ENCODE measurements at places on chromosomes 1 and 21.

DNA sequence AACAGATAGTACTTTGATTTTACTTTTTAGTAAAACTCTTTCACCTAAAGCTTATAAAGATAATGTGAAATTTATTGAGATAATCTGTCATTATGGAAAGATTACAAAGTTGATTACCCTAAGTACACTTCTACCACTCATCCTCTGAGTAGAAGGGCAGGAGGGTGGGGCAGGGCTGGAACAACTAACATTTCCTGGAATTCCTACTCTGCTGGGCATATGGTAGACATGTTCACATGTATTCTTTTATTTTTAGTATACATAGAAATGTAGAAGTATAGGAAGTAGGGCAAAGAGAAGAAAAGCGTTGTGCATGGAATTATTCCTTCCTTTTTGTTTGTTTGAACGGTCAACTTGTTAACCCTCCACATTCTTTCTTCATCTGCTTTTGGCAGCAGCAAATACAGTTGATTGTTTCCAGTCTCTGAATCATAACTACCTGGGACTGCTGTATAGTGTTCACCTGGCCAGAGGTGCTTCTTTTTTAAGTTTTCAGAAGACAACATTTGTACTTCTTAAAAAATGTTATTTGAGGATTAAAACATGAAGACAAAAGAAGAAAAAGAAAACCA is 85.1 kb downstream of the POU2F1 start:
- DNase-seq = no peak

GRCh38 chr1:38102636-38103035 is 56.0 kb upstream of the POU3F1 start:
- no peak for DNase-seq

- no peak for DNase-seq
Observed at GRCh38 chr21:42321845-42322244, 6.6 kb upstream of the TFF3 start.

- no peak for DNase-seq
Observed at GRCh38 chr1:214707306-214708087, 104.5 kb downstream of the CENPF start.

GRCh38 chr1:93076268-93076667 is 2.8 kb upstream of the MTF2 start:
- DNase-seq = no peak

DNA sequence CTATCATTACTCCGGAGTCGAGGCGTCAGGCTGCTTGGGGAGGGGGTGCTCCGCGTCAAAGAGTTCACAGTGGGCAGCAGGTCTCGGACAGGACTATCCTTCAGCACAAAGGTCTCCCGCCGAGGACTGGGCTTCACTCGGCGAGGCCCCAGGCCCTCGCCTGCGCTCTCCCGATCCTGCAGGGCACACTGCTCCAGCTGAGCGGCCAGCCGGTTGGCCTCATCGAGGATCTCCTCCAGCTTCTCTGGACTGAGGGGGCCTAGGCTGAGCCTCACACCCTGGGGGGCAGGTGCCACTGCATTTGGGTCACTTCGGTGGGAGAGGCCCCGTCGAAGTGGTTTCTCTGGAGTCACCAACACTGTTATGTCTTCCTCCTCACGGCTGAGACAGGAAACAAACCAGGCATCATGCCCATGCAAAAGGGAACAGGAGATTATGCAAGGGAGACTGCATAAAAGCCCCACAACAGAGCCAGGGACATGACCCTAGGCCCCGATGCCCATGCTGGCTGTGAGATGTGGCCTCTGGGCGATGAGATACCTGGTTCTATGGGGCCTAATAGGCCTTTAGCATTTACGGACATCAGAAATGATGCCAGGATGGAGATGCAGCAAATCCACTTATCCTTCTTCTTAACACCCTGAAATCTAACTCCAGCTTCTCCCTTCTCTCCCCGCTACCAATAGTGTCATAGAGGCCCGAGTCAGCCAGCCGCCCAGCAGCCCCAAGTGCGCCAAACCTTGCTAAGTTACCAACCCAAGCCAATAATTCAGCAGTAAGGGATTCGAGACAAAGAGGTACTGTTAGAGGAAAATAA is 1.1 kb downstream of the PSRC1 start:
- DNase-seq = no peak

GRCh38 chr1:37954316-37954971 is 7.6 kb upstream of the INPP5B start:
- DNase-seq = no peak

GRCh38 chr1:39087435-39087834 is 61.3 kb downstream of the NDUFS5 start:
- DNase-seq = no peak

- DNase-seq = no peak
Observed at GRCh38 chr21:16011719-16012118, 281.9 kb downstream of the USP25 start.

DNA sequence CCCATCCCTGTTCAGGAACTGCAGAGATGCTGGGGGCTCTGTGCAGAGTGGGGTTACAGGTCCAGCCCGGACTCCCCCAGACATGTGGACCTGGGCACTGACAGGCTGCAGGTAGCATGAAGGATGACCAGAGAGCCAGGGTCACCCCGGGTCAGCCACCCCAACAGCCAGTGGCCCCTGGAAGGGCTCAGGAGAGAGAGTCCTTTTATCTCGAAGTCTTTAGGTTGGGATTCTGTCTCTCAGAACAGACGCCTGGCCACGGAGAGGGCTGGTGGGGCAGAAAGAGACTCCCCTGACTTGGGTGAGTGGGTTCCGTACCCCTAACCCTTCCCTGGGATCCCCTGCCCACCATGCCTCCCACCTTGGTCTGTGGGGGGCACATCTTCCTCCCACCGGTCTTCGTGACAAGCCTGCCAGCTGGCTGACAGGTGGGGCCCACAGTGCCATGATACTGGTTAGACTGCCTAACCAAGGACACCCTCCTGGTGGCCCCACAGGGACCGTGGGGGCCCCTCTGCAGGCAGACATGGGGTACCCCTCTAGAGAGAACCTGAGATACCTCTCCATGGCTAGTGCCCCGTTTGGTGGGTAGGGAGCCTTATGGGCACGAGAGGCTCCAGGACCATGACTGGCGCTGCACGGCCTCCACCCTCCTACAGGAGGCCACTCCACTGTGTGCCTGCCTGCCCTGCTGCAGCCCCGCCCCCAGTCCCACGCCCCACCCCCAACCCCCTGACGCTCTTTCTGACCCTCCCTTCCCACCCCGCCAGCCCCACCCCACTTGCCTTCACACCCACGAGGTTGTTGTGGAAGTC is 24.2 kb downstream of the WNT9A start:
- no peak for DNase-seq

DNA sequence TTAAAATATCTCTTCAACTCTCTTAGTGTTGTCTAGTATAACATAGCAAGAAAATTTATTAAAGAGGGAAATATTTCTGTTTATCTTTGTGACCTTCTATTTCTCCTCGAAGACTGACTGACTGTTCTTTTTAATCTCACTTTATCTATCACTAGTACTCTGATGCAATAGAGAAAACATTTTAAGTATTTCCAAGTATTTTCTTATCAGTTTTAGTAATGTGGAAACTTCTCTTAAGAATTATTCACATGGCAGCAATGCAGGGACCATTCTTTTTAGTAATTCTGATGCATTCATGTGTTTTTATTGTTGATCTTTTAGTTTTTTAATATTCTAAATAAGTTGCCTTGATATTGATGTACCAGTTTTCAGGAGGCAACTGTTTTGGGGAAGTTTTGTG is 115.7 kb downstream of the NEK7 start:
- no peak for DNase-seq

DNA sequence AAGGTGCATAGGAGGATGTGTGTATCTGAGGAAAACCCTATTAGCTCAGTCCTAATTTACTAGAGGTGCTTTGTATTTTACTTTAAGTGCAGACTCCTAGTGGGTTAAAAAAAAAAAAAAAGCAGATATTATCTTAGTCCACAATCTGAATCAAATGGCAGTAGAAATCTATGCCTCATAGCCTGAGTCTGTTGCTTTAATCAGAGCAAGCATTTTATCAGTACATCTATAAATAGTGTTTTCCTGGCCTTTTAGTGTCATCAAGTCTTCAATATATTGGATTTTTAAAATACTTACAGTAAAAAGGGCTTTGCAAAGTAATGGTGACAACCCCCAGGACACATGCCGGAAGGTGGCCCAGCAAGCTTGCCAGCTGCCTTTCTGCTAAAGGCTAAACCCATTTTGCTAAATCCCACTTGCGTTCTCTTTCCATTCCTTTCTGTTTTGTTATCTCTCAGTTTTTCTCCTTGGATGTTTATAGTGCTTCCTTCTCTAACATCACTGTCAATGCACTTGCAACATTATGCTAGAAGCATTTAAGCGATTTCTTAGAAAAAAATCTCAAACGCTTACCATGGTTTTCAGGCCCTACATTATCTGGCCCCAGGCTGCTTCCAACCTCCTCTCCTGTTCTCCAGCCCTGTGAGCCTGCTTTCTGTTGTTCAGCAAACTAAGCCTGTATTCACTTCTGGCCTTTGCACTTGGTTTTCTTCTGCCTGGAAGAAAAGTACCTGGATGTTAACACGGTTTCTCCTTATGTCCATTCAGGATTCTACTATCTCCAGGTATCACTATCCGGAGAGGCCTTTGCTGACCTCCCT is 206.3 kb downstream of the PDE4B start:
- DNase-seq = no peak

GRCh38 chr1:246508897-246509688 is 2.0 kb upstream of the SMYD3 start:
- DNase-seq = no peak

DNA sequence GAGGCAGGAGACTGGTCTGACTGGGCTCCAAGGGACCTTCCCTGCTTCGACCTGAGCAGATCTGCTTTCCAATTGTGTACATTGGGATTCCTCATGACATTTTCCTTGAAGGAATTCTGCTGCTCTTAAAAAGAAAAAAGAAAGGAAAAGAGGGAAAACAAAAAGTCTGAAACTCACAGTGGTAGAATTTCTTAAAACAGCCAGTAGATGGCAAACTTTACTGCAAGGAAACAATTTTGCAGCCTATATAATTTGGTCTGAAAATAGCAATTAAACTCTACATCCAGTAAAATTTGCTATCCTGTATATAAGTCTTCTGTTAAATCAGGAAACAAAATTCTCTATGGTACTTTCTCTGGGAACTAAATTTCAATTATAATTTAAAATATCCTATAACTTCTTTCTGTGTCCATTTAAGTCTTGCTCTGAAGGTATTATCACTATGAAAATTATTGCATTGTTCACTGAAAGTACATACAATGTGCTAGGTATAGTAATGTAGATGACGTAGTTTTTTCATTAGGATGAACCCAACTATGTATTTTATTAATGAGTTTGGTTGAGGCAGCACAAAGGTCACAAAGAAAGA is 59.8 kb downstream of the CRB1 start:
- no peak for DNase-seq

DNA sequence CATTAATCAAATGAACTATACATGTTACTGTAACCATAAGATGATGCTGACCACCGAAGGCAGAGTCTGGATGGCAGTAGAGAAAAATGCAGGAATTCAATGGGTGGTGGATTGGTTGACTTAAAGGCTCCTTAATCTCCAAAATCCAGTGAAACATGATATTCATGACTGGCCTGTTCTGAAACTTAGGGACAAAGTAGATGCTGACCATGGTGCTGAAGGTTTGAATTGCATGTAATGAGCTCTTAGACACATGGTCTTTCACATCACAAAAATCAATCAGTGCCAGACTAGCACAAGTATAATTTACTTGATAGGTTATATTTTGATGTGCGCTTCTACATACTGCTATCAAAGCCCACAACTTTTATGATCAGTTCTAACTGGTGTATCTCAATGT is 30.9 kb upstream of the NTMT2 start:
- no peak for DNase-seq

DNA sequence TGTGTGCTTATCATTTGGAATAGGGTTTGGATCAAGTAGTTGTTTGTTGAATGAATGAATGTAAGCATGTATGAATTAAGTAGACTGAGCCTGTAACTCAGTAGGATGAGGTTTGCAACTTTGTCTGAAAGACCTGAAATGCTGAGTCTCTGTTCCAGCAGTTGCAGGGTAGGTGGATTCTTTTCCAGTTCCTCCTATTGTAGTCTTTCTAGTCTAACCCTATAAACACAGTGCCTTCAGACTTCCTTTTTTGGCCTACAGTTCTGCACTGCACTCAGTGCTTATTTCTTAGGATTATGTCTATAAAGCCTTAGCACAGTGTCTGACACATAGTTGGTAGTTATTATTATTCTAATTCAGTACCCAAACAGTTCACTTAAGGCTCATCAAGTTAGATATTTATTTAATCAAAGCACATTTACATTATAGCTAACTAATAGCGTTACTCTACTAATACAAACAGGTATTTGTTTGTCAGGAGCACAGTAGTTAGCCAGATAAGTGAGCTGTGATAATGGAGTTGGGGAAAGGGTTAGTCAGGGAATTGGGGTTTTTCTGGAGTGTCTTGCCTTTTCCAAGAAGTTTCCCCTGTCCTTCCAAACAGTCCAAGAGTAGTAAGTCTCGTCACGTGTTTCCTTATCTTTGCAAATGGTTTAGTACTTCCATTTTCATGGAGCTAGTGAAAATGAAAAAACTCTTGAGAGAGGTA is 45.0 kb downstream of the ABCD3 start:
- no peak for DNase-seq

- no peak for DNase-seq
Observed at GRCh38 chr1:62628506-62628905, 31.2 kb downstream of the ANGPTL3 start.

GRCh38 chr1:157960773-157961172 is 32.7 kb upstream of the KIRREL1 start:
- DNase-seq = no peak

DNA sequence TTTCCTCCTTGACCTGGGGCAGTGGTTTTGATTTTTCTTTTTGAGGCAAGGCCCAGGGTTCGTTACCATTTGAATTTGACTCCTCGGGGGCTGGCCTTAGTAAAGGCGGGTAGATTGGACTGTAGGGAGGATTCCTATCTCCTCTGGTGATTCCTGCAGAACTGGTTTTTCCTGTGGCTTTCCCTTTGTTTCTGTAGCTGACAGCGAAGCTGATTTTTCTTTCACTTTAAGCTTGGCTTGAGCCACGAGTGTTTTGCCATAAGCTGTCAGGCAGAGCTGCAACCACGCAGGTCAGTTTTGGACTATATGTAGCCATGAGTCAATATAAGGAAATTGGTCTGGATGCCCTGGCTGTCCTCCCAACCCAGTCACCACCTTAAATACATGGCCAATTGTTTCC is 28.7 kb upstream of the KCNJ15 start:
- DNase-seq = no peak

DNA sequence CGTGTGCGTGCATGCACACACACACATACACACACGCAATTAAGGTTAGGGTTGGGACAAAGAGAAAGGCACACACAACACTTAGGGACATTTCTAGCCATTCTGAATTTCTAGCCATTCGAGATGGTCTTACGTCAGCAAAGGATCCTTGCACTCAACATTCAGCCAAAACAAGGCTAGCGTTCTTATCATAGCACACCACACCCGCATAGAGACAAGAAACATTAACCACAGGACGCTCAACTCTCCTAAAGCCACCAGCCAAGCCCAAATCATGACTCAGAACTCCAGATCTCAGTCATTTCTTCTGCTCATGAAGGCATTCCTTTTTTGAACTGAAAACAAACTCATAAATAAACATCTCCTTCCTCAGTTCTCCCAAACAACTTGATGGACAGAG is 106.8 kb downstream of the LMO4 start:
- DNase-seq = no peak
